ENCODE measurements at places on chromosomes 2 and 18.

DNA sequence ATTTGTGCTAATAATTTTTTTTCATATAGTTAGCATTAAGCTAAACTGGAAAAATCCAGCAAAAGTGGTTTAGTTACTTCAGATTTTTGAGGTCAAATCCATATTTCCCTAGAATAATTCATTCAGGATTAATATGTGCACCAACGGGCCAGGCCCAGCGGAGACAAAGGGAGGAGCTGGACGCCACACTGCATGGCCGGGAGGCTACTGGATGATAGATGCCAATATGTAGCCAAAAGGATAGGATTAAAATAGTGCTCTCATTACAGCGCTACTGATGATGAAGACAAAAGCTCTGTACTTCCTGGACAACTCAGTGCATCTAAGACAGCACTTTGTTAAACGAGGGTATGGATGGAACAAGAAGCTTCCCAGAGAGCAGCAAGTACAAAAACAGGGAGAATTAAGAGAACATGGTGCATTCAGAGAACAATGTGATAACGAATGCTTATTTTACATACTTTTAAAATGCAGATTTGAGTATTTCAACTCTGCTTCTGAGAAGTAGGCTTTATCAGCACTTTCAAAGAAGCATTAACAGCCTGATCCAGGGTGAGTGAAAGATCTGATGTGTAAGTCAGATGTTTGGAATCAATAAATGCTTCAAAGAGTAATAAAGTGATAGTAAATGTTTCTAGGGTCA, 39.8 kb downstream of the PPP4R1 start:
- DNase-seq: no peak

DNA sequence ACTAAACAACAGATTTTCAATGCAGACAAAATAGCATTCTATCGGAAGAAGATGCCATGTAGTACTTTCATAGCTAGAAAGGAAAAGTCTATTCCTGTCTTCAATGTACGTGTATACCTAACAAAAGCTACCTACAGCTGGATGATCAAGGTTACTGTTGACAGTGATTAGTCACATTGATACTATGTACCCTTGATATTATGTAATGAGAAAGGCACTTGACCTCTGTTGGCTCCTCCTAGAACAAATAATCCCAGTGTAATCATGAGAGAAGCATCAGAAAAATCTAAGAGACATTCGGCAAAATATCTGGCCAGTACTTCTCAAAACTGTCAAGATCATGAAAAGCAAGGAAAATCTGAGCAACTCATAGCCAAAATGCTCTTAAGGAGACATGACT, 44.4 kb upstream of the LRRTM4 start:
- DNase-seq: no peak

DNA sequence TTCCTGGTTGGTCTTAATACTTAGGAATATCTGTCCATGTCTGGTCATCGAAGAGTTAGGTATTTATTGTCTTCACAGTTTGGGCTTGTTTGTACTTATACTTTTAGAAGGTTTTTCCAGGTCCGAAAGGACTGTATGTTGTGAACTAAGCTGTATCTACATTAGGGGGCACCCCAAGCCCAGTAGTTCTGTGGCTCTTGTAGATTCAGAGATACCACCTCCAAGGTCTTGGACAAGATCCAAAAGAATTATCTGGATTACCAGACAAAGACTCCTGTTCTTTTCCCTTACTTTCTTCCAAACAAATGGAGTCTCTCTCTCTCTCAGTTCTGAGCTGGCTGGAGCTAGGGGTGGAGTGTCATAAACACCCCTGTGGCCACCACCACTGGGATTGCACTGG, 328.7 kb downstream of the ZNF804A start:
- DNase-seq: no peak

DNA sequence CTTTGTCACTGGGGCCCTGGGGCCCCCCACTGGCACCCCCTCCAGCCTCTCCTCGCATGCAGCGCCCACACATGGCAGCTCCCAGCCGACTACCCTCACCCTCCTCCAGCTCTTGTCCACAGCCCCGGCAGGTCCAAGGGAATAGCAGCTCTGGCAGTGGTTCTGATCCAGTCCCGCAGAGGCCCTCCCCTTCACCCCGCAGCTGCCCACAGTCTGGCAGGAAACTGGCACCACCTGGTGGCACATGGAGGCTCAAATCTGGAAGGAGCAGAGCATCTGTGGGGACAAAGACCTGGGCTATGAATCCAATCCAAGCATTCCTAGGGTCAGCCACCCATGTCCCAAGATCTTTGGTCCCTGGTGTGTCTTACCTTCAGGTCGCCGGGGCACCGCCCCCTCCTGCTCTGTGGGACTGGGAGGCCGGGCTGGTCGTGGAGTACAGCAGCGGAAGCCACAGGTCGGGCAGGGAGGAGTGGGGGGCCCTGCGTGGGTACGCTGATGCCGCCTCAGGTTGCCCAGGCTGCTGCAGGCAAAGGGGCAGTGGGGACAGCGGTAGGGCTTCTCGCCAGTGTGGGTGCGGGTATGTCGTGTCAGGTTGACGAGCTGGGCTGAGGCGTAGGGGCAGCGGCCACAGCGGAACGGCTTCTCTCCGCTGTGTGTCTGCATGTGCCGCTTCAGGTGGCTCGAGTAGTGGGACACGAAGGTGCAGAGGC, 2.3 kb downstream of the ZNF513 start:
- no peak for DNase-seq

- DNase-seq: no peak
Observed at GRCh38 chr2:133177196-133177595, 391.1 kb downstream of the NCKAP5 start.

DNA sequence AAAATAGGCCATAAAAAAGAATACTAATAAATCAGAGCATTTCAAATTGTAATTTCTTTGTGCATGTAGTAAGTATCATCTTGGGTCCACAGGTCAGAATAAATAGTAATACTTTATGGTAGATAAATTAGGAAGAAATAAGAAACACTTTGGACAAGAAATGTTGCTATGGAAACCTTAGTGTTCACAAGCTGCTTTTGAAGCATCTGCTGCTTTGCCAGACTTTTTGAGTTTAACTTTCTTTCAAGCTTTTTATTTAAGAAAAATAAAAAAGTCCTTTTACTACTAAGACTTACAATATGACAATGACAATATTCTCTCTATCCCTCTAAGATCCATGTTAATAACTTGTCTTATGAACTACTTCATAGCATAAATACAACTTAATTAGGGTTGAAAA, 690.7 kb upstream of the FSHR start:
- no peak for DNase-seq

DNA sequence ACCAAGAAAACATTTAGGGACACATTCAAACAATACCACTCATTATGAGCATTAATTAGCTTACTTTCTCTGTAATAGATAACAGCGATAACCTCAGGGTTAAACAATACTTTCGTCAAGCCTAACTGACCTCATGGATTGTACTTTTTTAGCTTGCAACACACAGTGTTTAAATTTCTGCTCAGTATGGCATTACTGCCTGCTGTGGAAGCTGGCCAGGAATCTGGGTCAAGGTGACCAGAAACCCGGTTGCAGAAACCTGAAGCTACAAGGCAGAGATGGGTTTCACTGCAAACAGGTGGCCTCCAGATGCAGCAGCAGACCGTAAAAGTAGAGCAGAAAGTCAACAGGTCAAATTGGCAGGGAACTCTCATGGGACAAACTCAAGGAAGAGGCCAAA, 123.8 kb upstream of the FHL2 start:
- no peak for DNase-seq

GRCh38 chr2:1709335-1709605, 35.0 kb downstream of the PXDN start:
- no peak for DNase-seq

GRCh38 chr2:177628831-177629230, 236.3 kb downstream of the AGPS start:
- no peak for DNase-seq

DNA sequence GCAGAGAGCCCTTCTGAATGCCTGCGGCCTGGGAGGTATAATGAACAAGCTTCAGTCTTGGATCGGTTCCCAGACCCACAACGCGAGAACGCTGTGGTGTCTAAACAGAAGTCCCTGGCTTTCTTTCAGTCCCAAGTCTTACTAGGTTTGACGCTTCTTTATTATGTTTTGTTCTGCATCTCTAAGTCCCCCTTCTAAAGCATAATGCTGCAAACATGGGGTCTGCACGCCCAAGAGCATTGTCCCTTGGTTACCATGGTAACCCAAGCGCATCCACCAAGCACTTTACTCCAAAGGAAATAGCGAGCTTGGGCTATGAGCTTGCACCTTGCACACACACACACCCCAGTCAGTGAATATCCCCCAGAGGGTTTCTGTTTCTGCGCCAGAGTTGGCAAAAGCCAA, 193.7 kb downstream of the INO80D start:
- no peak for DNase-seq

DNA sequence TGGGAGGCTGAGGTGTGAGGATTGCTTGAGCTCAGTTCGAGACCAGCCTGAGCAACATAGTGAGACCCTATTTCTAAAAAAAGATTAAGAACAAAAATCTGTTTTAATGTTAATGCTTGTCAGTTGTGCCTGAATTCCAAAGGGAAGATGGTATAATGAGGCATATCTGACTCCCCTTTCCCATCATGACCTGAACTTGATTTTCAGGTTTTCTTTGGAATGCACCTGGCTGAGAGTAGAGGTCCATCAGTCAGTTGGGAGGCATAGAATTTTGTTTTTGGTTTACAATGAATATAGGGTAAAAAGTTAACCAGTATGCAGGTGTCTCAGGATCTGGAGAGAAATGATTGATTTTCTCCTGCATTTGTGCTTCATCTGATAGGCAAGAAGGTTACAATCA, 20.4 kb downstream of the RPIA start:
- no peak for DNase-seq

DNA sequence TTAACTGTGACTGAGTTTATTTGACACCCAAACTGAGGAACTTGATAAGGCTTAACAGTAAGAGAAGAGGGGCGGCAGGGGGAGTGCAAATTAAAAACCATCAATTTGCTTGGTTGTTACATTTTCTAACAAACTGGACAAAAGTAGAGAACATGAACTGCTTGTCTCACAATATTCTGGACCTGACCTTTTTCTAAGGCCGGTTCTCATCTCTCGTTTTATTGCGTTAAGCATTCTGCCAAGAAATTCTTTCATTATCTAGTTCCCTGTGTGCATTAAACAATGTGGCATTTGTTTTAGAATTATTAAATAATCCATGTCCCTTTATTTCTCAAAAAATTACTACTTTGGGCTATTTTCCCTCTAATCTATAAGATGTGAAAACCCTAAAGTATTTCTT, 565.2 kb upstream of the PKDCC start:
- no peak for DNase-seq

DNA sequence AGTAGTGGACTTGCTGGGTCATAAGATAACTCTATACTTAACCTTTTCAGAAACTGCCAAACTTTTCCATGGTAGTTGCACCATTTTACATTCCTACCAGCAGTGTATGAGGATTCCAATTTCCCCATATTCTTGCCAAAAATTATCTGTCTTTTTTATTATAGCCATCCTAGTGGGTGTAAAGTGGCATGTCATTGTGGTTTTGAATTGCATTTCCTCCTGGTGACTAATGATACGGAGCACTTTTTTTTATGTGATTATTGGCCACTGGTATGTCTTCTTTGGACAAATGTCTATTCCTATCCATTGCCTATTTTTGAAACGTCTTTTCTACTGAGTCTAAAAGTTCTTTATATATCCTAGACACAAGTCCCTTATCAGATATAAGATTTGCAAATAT, 44.3 kb downstream of the CACNB4 start:
- DNase-seq: no peak

- no peak for DNase-seq
Observed at GRCh38 chr2:208006337-208006736, 19.0 kb downstream of the PLEKHM3 start.

- DNase-seq: no peak
Observed at GRCh38 chr2:151344906-151345305, 12.5 kb upstream of the TNFAIP6 start.

DNA sequence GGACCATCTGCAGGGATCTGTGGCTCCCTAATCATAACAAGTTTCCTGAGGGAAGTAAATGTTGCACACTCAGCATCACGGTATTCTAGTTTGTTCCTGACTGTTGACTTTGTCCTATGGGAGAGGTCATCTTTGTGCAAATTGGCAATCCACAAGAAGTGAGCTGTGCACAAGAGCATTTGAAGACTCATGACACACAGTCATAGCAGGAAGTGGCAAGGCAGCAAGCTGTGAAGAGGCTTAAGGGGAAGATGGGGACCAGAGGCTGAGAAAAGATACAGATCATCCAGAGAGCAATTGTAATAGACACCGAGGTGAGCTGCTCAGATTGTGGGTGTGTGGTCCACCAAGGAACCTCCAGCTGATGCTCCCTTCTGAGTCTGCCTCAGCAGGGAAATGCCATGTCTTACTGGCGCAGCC, 2.7 kb downstream of the TNP1 start:
- no peak for DNase-seq

DNA sequence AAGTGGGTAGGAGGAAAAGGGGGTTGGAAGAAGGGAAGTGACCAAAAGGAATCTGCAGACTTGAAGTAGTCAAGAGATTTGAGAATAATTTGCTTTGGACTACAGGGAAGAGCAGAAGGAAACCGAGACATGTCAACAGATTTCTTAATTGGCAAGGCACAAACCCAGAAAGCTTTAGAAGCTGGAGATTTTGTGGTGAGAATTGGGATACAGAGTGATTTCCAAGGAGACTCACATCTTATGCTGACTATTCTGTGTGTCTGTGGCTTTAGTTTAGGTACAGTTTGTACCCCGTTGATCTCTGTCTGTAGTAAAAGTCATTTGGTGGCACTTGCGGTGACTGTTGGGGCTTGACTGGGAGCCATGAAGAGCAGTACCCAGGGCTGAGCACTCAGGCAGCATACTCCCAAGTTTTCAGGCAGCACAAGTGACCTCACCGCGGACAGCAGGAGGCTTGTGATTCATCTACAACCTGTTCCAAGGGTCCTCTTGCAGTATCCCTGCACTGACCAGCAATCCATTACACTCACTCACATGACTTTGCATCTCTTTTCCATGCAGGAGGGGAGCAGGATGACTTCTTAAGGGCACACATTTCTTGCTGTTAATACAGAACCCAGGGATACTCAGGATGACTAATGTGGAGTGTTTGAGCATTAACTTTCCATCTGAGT, 97.1 kb upstream of the TNP1 start:
- DNase-seq: no peak

- no peak for DNase-seq
Observed at GRCh38 chr2:61911510-61911909, 6.0 kb downstream of the COMMD1 start.

DNA sequence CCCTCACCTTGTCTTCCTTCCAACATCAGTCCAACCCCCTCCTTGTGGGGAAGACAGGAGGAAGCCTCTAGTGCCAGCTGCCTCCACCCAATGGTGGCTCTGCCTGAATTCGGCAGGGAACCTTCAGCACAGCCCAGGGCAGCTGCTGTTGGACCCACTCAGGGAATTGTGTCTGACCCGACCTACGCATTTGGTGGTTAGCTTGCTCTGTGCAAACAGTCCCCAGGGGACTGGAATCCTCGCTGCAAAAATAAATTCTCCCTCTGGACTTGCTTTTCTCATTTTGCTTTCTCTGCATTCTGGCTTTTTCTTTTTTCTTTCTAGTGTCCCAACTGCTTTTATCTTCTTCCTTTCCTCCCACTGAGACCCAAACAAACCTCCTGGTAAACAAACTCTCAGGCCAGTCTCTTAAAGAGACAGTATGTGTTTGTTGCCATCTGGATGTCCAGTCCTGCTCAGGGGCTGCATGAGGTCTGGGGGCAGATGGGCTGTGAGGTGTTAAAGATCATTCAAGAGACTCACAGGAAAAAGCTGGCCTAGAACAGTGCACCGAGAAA, 137.7 kb upstream of the HAAO start:
- no peak for DNase-seq

Data from HEK293T (cell line).